ENCODE measurements at places on chromosomes 12 and 14. TPM values are rescaled to one million over a fixed set of nuclear protein-coding genes. Genes with fewer than 3 reads are reported as not detected.

Gene PRB2
- total RNA-seq, result 0.76 TPM

Gene KRT79
- total RNA-seq, result not detected

Gene PELI2
- total RNA-seq, result 3.1 TPM

Gene CIROP
- total RNA-seq, result not detected

Gene STAC3
- total RNA-seq, result 1.1 TPM

Gene ANKRD52
- total RNA-seq, result 8.1 TPM

Gene WIF1
- not detected for total RNA-seq

Gene GLT8D2
- not detected for total RNA-seq

Gene MANSC1
- total RNA-seq, result 10.5 TPM

Gene NGB
- total RNA-seq, result not detected

Gene PIWIL1
- total RNA-seq, result not detected

Gene LIN7A
- total RNA-seq, result not detected

Measured in HT-29 (cell line).